Tibial nerve (tissue), 4 donors: ENCODE measurements at places on chromosomes 4 and X. TPM values are rescaled to one million over a fixed set of nuclear protein-coding genes. Genes with fewer than 3 reads are reported as not detected.
A peak's percentile ranks its signal among the peaks of the same experiment; 100 is the strongest.

SPON2 gene
- total RNA-seq, result 91.0 TPM

- no peak overlapping the region for H3K4me3 ChIP-seq
- H3K36me3 ChIP-seq, result no peaks in the 10 kb centered on the region
- H3K27ac ChIP-seq, result no peak overlapping the region
- no peaks in the 10 kb centered on the region for H3K4me1 ChIP-seq
- H3K27me3 ChIP-seq, result no peaks in the 10 kb centered on the region
- no peak for DNase-seq
These were observed 6.7 kb downstream of the ETFDH start for GRCh38 chr4:158678767-158679166.

DNA sequence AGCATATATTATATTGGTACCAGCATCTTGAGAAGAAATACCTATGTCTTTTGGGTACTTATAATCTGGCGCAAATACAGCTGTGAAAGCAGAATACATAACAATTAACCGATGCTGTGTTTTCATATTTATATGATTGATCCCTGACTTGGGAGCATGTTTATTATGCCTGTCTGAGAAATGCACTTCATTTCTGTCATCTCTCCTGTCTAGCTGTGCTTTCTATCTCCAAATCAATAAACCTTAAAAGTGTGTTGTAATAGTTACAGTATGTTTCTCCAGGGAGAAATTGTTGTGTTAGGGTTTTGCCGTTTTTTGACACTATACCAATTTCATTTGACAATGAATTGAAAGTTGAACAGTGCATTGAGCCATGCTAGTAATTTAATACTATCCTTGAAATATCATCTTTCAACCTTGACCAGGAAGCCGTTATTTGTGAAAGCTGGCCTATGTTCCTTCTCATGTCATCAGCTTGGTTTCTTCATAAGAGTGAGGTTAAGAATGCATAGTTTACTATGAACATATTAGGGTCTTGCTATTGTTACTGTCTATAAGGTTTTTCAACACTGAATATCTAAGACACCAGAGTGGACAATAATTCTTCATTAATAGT is 206.2 kb upstream of the PCDH18 start:
- no peak overlapping the region for H3K27ac ChIP-seq
- no peak for DNase-seq
- no peaks in the 10 kb centered on the region for H3K27me3 ChIP-seq
- no peaks in the 10 kb centered on the region for H3K36me3 ChIP-seq
- H3K4me3 ChIP-seq, result no peak overlapping the region

SLC4A4 gene
- 3.7 TPM for total RNA-seq

GRCh38 chr4:2856266-2856665 is 12.6 kb downstream of the ADD1 start:
- no peak overlapping the region for H3K4me3 ChIP-seq
- no peak overlapping the region for H3K27ac ChIP-seq
- peaks cover 73% of the 10 kb centered on the region for H3K4me1 ChIP-seq
- DNase-seq, result no peak
- peaks cover 24% of the 10 kb centered on the region for H3K36me3 ChIP-seq

TLR10 gene
- total RNA-seq, result not detected

DNA sequence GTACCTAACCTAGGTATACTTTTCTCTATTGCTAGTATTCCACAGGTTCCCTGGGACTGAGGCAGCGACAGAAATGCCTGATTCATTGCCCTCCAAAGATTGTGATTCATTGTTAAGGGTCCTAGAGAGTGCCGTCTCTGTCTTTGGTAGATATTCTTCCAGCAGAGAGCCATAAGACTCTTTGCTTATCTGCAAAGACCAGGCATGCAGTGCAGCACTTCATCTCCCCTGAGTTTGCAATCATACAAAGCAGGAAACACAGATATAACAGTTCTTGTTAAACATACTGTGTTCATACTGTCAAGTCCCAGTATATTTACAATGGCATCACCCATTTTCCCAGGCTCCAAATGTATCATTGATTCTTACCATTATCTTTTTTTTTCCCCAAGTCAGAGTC is 47.7 kb downstream of the KLF8 start:
- DNase-seq, result no peak
- no peak overlapping the region for H3K4me3 ChIP-seq
- H3K36me3 ChIP-seq, result no peaks in the 10 kb centered on the region

DNA sequence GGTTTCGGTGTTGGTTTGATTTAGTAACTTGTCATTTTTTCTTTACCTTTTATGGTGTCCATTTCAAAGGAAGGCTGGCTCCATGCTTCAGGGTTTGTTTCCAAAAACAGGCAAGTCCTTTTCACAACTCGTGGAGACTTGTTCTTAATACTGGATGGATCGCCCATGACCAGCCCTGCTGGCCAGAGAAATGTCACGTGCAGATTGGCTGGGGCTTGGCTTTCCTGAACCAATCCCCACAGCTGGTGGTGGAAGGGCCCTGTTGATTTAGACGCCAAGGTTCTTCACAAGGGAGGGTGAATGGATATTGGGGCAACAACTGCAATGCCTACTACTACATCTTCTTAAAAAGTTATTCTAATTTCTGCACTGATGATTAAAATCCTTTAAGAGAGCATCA is 92.6 kb downstream of the SHROOM3 start:
- DNase-seq, result no peak
- H3K4me3 ChIP-seq, result no peak overlapping the region
- no peaks in the 10 kb centered on the region for H3K4me1 ChIP-seq
- no peaks in the 10 kb centered on the region for H3K36me3 ChIP-seq
- no peak overlapping the region for H3K27ac ChIP-seq
- H3K27me3 ChIP-seq, result no peaks in the 10 kb centered on the region

GRCh38 chr4:39626913-39627312 is 11.8 kb downstream of the SMIM14 start:
- no peak for DNase-seq
- H3K36me3 ChIP-seq, result no peaks in the 10 kb centered on the region
- no peaks in the 10 kb centered on the region for H3K27me3 ChIP-seq
- H3K4me3 ChIP-seq, result no peak overlapping the region
- H3K4me1 ChIP-seq, result peaks cover 33% of the 10 kb centered on the region

P2RY10 gene
- total RNA-seq, result 0.22 TPM

DNA sequence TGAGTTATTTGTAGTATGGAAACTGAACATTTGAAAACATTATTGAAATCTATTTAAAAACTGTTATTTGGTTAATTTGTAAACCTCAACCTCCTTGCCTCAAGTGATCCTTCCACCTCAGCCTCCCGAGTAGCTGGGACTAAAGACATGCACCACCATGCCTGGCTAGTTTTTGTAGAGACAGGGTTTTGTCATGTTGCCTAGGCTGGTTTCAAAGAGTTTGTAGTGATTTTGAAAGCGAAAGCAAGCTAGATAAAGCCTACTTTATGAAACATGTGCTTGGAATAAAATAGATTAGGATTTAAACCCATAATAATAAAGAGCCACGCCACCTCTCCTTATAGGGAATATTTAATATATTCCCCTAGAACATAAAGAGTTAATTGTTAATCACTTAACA is 23.5 kb downstream of the ARSJ start:
- no peaks in the 10 kb centered on the region for H3K27me3 ChIP-seq
- no peak overlapping the region for H3K27ac ChIP-seq
- H3K4me3 ChIP-seq, result no peak overlapping the region
- DNase-seq, result no peak
- H3K4me1 ChIP-seq, result no peaks in the 10 kb centered on the region

DNA sequence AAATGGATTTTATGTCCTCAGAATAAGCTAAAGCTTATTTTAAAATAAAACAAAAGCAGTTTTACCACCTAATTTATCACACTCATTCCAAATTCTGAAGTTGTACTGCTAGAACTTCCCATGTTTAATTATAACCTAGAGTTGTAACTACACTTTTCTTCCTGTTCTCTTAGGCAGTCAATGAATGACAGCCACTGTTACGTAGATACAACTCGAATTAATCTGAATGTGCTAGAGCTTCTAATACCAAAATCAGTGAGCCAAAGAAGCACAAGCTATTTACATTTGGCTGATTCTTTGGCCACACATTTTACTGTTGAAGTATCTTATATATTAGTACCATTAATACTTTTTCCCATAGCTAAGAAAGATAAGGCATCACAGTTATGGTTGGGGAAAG is 99.0 kb upstream of the FTHL17 start:
- peaks cover 4% of the 10 kb centered on the region for H3K36me3 ChIP-seq
- DNase-seq, result no peak
- no peaks in the 10 kb centered on the region for H3K4me1 ChIP-seq
- no peak overlapping the region for H3K27ac ChIP-seq
- no peaks in the 10 kb centered on the region for H3K27me3 ChIP-seq

DNA sequence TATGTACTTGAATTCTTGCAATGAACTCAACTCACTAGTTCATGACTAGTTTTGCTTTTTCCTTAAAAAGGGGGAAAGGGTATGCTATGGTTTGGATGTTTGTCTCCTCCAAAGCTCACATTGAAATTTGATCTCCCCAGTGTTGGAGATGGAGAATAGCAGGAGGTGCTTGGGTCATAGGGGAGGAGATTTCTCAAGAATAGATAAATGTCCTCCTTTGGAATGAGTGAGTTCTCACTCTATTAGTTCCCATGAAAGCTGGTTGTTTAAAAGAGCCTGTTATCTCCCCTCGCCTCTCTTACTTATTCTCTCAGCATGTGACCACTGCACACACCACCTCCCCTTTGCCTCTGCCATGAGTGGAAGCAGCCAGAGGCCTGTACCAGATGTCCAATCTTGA is 109.4 kb upstream of the INTU start:
- no peak for DNase-seq
- H3K27ac ChIP-seq, result no peak overlapping the region
- H3K27me3 ChIP-seq, result no peaks in the 10 kb centered on the region
- H3K4me1 ChIP-seq, result no peaks in the 10 kb centered on the region
- H3K4me3 ChIP-seq, result no peak overlapping the region

DNA sequence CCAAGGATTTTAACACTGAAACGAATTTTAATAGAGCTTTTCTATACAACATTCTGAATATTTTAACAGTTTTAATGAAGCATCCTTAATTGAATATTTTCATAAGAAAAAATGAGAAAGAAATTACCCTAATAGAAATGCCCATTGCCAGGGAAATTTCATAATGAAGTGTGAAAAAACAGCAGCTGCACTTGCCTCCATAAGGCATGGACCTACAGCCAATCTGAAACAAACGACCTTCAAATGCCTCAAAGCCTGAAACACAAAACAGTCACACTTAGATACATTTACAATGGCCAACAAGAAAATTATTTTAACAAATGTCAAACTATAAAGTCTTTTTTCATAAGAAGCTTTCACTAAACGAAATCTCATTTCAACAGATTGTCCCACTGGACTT is 74.4 kb downstream of the SLC9B1 start:
- H3K27me3 ChIP-seq, result no peaks in the 10 kb centered on the region
- H3K36me3 ChIP-seq, result no peaks in the 10 kb centered on the region

QDPR gene
- 15.9 TPM for total RNA-seq

- peak; percentile 36 for DNase-seq
- H3K27me3 ChIP-seq, result no peaks in the 10 kb centered on the region
- H3K4me3 ChIP-seq, result no peak overlapping the region
These were observed 41.0 kb upstream of the SH3RF1 start for GRCh38 chr4:169311643-169312365.

- no peaks in the 10 kb centered on the region for H3K27me3 ChIP-seq
- no peaks in the 10 kb centered on the region for H3K36me3 ChIP-seq
- no peak for DNase-seq
- no peak overlapping the region for H3K4me3 ChIP-seq
- no peaks in the 10 kb centered on the region for H3K4me1 ChIP-seq
- H3K27ac ChIP-seq, result no peak overlapping the region
These were observed 37.9 kb downstream of the EREG start for GRCh38 chr4:74402692-74403456.

FRMPD3 gene
- total RNA-seq, result not detected

DNA sequence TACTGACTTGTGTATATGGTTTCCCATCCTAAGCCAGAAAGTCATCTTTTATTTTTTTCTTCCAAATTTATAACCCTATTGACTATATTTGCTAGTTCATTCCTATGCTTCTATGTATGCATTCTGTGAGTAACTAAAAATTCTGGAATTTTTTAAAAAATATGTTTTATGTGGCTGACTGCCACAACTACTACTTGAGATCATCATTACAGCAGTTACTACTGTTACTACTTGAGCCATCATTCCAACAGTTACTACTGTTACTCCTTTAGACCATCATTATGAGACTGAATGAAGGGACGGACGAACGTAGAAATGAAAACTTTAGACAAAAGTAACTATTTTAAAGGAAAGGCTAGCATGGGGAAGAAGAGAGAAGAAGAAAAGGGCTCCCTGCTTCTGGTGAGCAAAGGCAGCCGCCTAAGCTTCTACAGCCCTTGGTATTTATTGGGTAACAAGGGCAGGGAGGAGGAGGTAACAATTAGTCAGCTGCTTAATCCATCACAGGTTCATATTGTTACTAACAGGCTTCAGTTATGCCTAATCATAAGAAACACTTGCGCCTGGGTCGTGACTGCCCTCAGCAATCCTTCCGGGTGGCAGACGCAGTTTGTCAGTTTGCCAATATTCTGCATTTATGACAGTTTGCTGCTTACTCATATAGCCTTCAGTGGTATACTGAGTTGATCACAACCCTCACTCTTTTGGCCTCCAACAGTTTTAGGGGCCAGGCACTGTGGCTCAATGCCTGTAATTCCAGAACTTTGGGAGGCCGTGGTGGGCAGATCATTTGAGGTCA is 80.4 kb downstream of the PDLIM5 start:
- H3K36me3 ChIP-seq, result no peaks in the 10 kb centered on the region
- H3K27me3 ChIP-seq, result no peaks in the 10 kb centered on the region
- H3K4me3 ChIP-seq, result no peak overlapping the region
- peaks cover under 1% of the 10 kb centered on the region for H3K4me1 ChIP-seq
- no peak for DNase-seq

GRCh38 chrX:110846071-110846470 is 50.5 kb upstream of the CHRDL1 start:
- DNase-seq, result no peak
- no peaks in the 10 kb centered on the region for H3K36me3 ChIP-seq
- no peaks in the 10 kb centered on the region for H3K4me1 ChIP-seq
- H3K4me3 ChIP-seq, result no peak overlapping the region

- no peaks in the 10 kb centered on the region for H3K27me3 ChIP-seq
- no peaks in the 10 kb centered on the region for H3K4me1 ChIP-seq
- no peak overlapping the region for H3K27ac ChIP-seq
- DNase-seq, result no peak
These were observed 4.9 kb upstream of the CPLX1 start for GRCh38 chr4:830601-831482.

DNA sequence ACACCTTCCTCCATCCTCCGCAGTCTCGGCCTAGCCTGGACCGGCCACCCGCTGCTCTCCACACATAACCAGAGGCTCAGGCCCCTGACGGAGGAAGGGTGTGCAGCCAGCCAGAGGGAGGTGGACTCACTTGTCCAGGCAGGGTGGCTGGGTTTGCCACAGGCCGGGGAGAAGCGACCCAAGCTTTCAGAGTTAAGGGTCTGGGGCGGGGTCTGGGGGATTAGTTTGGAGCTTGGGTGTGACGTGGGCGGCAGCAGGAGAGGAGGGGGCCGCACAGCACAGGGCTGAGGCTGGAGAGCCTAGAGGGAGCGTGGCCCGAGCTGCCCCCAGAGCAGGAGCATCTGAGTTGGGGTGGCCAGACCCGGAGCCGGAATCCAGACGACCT is 22.4 kb upstream of the CPLX1 start:
- H3K4me3 ChIP-seq, result no peak overlapping the region
- DNase-seq, result no peak
- no peak overlapping the region for H3K27ac ChIP-seq
- H3K36me3 ChIP-seq, result peaks cover 6% of the 10 kb centered on the region

- no peak overlapping the region for H3K27ac ChIP-seq
- no peak for DNase-seq
- H3K27me3 ChIP-seq, result no peaks in the 10 kb centered on the region
- no peaks in the 10 kb centered on the region for H3K4me1 ChIP-seq
These were observed 280.9 kb upstream of the RPS6KA3 start for GRCh38 chrX:20547611-20548051.
